ENCODE measurements at places on chromosomes 13 and 19.

- no peak for DNase-seq
Observed at GRCh38 chr19:43783636-43784035, 2.9 kb upstream of the KCNN4 start.

DNA sequence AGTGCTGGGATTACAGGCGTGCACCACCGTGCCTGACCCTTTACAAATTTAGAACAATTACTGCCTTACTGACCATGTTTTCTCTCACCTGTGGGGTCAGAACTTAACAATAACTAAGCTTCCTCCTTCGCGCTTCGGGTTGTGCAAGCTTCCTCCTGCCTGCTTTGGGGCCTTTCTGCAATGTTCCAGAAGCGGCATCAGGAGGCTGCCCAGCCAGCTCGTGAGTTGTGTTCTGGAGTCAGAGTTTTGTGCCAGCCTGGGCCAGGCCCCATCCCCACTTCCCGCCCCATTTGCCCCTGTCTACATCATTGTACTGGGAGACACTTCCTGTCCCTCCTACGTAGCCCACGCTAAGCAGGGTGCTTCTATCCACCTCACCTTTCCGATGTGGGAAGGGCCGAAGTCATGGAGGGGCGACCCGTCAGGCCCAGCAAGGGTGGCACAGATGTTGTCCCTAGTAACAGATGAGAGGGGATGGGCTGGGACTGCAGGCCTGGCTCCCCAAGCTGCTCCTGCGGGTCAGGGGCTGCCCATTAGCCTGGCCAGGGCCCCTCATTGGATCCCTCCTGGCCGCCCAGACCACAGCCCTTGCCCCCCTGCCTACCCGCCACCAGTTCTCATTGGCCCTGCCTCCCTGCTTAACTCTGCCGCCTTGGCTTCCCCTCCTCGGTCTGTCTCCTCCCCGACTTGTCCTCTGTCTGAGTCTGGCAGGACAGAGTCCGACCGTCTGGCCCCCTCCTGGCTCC is 13.4 kb downstream of the UHRF1 start:
- DNase-seq, result no peak

GRCh38 chr13:98495627-98496478 is 81.1 kb downstream of the STK24 start:
- DNase-seq, result no peak

DNA sequence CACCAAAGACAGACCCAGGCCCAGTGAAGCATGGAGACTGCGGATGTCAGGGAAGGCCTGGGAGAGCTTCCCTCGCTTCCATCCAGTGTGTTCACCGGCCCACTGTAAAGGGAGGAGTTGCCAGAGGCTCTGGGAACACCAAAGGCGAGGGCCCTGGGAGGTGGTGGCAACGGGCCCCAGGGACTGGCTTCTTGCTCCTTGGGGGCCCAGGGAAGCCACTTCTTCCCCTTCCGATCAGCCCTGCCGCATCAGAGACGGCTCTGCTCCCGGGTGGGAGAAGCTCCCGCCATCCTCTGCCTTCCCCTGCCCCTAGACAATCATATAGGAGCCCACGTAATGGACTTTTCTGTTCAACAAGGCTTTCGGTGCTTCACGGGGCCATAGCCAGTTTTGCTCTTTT is 83.4 kb upstream of the GPR183 start:
- no peak for DNase-seq

DNA sequence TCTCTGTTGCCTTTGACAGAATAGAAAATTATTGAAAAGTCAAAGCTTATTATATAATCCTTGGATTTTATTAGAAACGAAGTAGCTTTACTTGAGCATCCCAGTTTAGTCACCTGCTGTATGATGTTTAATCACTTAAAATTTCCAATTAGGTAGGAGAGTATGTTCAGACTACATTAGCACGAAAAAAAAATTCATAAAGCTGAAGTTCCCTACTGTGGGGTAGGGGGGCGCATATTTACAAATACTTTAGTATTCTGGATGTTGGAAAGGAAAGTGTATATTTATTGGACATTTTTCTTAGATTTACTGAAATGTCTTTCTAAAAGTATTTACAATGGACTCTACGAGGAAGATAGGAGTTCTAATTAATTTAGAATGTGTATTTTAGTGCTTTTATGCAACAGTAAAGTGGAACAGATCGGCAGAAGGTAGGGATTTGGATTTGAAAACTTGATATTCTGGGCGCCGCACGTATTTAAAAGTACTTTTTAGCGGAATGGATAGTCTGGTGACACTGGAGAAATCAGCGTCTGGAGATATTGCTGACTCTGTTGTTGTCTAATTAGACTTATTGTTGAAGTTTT is 1.9 kb downstream of the CDK8 start:
- DNase-seq, result no peak

DNA sequence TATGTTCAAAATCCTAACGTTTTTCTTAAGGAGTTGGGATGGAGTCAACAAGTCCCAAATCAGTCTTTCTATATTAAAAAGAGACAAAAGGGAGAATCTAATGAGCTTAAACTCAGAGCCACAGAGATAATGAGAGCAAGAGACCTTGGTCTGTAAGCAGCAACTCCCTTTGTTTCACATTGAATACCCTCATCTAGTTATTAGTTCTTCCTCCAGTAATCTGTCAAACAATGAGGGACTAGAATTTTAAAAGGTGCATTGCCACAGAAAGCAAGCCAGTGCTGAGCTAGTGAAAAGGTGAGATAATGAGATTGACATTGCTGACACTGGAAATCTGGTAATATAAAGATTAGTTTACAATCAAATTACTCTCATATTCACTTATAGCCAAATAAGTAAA is 718.6 kb downstream of the DACH1 start:
- no peak for DNase-seq

GRCh38 chr13:108787700-108788414 is 158.4 kb downstream of the MYO16 start:
- DNase-seq, result no peak

DNA sequence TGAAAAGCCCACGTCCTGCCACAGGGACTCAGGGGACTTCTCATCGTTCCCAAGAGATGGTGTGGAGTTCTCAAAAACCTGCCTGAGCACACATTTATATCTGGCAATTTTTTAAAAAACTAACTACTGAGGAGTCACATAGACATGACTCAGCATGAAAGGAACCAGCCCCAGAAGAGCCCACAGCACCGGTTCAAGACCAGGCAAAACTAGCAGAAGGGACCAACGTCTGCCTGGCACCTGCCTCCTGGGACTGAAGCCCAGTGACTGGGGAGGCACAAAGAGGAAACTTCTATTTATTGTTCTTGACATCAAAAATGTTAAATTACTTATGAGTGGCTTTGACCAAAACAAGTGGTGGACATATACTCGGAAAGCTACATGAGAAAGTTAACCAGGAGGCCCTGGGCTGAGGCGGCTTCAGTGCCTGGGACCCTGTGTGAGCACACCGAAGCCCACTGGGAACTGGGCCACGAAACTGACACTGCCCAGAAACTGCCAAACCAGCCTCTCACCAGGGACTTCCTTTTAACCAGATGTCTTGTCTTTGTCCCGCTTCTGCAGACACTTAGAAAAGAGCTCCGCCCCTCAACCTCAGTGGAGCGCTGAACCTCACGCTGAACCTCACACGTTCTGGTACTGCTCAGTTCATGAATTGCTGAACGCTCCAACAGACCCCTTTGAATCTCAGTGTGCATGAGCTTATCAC is 25.7 kb downstream of the C13orf46 start:
- DNase-seq, result no peak

DNA sequence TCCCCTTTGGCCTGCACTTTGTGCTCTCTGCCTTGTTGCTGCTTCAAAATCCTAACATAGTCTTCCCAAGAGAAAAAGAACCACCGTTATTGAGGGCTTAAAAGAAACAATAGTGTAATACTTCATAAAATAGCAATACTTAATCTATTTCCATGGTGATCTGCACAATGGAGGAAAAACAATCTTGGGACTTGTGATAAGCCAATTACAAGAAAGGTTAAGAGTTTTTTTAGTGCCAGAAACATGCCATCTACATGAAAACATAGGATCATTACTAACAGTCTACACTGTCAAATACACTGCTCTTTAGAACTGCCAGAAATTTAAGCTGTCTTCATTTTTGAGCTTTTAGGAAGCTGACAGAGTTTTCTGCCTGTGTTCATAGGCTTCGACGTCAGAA is 54.1 kb upstream of the MAB21L1 start:
- DNase-seq, result no peak

GRCh38 chr13:32426990-32427851 is 709 bp downstream of the N4BP2L1 start:
- DNase-seq, result peak; percentile 45

DNA sequence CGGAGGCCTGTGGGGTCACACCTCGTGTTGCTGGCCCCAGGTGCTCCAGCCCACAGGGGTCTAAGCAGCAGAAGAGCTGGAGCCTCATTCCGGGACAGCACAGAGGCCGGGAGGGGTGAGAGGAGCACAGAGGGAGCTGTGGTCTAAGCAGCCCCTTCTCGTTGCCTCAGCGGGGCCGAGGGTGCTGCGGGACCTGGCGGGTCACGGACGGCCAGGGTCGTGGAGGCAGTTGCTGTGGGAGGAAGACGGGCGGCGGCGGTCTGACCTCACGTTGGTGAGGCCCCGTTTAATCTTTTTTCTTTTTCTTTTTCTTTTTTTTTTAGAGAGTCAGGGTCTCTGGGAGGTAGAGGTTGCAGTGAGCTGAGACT is 21.7 kb downstream of the PIAS4 start:
- DNase-seq, result no peak

DNA sequence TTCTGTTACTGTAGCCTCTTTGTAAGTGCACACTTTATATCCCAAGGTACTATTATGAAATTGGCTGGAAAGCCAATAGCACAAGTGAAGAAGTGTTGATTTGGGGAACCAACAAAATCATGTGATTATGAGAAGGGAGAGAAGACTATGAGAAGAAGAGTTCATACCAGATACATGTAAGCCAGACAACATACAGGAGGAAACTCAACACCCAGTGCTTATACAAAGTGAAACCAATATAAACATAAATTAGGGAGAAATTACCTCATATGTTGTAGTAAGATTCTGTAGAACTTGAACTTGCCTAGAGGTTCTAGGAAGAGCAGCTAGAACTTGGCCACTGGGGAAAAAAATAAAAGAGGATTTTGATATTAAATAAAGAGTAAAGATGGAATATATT is 17.4 kb downstream of the CPB2 start:
- no peak for DNase-seq

- DNase-seq, result no peak
Observed at GRCh38 chr13:113616281-113616906, 31.8 kb downstream of the TFDP1 start.

GRCh38 chr13:74324338-74324737 is 190.1 kb upstream of the KLF12 start:
- DNase-seq, result no peak

DNA sequence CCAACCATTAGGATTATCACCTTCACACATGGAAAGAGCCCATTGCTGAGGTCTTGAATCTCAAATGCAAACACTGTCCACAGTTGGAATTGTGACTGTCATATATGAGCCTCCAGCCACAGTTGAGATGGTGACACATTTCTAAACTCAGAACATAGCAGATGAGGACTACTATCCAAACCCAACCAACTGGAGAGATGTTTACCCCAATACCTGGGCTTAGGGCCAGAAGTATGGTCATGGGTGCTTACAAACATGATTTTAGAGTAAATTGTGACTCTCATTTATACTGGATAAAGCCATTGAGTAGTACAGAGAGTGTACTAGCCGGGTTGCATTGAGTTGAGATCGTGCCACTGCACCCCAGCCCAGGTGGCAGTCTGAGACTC is 14.0 kb upstream of the ZNF681 start:
- no peak for DNase-seq

DNA sequence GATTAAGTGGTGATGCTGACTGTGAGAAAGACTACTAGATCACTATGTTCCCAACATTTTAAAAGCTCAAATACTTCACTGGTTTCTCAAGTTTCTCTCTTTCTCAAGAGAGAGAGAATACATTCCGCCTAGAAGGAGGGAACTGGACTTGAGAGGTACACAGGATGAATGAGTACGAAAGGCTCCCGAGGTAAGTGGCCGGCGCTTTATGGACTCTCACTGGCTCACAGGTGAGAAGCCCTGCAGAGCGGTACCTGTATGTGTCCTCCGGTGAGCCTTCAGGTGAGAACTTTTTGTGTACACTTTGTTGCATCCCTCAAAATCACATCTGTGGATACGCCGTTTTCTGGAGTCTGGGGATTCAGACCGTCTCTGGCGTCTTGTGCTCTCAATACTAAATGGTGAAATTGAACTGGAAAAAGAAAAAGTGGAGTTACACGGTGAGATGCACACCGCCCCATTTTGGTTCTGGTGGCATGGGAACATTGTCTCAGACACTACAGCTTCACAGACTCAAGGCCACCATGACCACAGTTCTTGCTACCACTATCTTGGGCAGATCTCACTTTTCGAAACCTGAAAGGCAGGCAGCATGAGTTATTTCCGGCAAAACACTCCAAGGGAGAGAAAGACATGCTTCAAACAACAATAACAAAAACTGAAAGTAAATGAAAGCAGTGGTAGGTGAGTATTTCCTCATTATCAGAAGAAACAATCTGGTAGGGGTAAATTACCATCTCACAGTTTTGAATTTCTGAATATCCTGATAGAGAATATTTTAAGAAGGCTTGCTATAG is 418.9 kb downstream of the KLF12 start:
- DNase-seq, result peak; percentile 26

DNA sequence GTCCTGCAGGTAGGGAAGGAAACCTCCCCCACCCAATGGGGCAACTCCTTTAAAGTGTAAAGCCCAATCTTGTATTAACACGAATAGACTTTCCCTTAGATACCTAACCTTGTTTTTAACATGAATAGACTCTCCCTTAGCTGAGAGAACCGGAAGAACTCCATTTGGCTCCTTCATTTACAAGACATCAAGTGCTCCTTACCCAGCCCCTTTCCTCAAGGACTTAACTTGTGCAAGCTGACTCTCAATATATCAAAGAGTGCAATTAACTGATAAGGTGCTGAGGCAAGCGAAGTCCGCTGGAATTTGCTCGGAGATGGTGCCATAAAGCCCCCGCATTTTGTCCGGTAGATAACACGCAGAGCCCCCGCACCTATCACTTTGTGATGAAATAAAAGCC is 9.9 kb upstream of the ZNF90 start:
- DNase-seq, result no peak

GRCh38 chr13:24650161-24650560 is 30.0 kb upstream of the ATP12A start:
- DNase-seq, result no peak

All from stimulated activated CD4-positive, alpha-beta T cell treated with anti-CD3 and anti-CD28 coated beads, Interleukin-12 subunit alpha, Interleukin-12 subunit beta, amount 100 ng/mL, for 48 hours (primary cell).